ENCODE measurements at places on chromosomes 5 and 9.
A peak's percentile ranks its signal among the peaks of the same experiment; 100 is the strongest.

DNA sequence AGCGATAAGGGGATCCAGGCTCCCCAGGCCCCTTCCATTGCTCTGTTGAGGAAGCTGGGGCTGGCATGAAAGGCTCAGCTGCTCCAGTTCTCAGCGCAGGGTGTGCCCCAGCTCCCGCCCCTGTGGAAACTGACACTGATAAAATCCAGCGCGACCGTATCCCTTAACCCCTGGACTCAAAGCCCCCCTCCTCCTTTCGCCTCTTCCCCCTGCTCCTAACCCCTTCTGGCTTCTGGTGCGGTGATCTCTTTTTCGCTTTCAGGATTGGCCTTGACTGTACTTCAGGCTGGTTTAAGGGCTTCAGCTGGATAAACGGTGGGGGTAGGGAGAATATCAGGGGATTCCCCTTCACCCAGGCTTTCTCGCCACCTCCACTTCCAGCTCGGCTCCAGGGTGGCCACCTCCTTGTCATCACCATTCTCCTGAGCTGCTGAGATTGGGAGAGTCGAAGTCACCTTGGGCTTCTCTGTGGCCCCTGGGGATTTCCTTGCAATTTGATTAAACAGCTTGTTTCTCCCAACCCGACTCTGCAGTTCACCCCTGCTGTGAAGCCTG, 843 bp downstream of the BSPRY start:
- DNase-seq, result no peak

GRCh38 chr5:6873359-6873758, 160.1 kb downstream of the TENT4A start:
- no peak for DNase-seq

GRCh38 chr9:35686222-35687203, 3.2 kb downstream of the TPM2 start:
- DNase-seq, result no peak

GRCh38 chr5:676699-677076, 16.5 kb downstream of the TPPP start:
- DNase-seq, result no peak

- DNase-seq, result no peak
Observed at GRCh38 chr5:28516722-28517121, 1478.3 kb upstream of the CDH9 start.

DNA sequence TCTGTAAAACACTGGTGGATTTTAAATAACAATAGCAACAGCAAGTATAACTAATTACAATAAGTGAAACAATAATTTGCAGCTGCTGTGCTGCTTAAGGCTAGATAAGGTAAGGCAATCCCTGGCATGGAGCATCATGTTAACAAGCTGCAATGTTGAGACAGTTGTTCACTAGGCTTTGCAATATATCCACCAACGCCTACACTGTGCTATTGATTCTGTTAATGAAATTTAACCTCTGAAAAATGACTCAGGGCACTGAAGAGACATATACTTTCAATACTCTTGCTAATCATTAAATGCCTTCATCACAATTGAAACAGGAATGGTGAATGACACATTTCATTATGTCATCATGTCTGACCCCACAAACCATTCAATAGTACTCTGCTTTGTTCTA, 255.0 kb downstream of the EFNA5 start:
- no peak for DNase-seq

- DNase-seq, result no peak
Observed at GRCh38 chr9:137402746-137403145, 20.2 kb downstream of the EXD3 start.

DNA sequence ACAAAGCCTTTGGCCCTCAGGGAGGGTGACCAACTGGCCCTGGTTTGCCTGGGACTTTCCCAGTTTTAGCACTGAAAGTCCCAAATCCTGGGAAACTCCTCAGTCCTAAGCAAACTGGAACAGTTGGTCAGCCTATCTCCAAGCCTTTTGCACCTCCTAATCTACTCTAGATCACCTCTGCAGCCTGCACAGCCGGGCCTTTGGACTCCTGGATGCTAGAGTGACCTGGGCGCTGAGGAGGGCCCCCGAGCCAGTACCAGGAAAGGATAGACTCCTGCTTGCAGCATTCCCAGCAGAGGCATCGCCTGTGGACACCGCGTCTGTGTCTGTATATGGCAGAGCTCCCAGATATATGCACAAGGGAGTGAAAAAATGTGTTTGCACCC, 15.1 kb downstream of the IRF1 start:
- DNase-seq, result no peak

DNA sequence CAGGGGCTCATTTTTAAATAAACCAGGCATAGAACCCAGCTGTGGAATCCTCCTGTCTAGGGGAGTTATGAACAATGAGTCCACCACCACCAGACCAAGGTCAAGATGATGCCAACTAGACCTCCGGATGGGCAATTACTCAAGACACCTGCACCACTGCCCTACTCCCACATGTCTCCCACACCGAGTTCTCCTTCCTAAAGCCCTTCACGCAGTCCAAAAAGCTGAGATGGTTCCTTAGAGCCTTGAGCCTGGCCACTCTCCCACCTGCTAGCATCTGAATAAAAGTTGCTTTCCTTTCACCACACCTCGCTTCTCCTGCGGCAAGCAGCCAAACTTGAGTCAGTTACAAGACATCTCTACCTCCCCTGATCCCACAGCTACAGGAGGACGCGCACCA, 15.4 kb upstream of the PPP1R26 start:
- no peak for DNase-seq

DNA sequence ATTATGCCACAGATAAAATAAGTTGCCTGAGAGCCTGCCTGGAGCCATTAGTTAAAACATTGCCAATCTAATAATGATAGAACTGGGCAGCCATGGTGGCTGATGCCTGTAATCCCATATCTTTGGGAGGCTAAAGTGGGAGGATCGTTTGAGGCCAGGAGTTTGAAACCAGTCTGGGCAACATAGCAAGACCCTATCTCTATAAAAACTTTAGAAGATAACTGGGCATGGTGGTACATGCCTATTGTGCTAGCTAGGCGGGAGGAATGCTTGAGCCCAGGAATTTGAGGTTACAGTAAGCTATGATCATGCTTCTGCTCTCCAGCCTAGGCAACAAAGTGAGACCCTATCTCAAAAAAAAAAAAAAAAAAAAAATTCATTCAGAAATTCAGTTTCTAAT, 52.6 kb downstream of the RAI14 start:
- DNase-seq, result no peak

DNA sequence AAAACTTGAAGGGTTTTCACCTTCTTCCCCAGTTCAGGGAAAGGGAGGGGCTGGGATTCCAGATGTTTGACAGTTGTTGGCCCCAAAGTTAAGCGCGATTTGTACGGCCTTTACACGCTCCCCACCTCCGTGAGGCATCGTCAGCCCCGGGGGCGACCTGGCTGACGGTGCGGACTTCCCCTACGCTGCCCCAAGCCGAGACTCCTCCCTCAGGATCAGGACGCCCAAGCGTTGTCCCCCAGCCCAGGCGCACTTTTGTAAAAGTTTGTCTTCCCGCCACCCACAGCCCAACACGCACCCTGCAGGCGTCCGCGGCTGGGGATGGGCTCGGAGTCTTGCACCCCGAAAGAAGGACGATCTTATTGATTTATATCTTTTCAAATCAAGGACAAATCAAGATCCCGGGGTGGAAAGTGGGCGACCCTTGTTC, 713 bp downstream of the MOB3B start:
- peak; percentile 30 for DNase-seq
